A172 (cell line): ENCODE measurements at places on chromosomes 6 and 20. TPM values are rescaled to one million over a fixed set of nuclear protein-coding genes. Genes with fewer than 3 reads are reported as not detected.

DNA sequence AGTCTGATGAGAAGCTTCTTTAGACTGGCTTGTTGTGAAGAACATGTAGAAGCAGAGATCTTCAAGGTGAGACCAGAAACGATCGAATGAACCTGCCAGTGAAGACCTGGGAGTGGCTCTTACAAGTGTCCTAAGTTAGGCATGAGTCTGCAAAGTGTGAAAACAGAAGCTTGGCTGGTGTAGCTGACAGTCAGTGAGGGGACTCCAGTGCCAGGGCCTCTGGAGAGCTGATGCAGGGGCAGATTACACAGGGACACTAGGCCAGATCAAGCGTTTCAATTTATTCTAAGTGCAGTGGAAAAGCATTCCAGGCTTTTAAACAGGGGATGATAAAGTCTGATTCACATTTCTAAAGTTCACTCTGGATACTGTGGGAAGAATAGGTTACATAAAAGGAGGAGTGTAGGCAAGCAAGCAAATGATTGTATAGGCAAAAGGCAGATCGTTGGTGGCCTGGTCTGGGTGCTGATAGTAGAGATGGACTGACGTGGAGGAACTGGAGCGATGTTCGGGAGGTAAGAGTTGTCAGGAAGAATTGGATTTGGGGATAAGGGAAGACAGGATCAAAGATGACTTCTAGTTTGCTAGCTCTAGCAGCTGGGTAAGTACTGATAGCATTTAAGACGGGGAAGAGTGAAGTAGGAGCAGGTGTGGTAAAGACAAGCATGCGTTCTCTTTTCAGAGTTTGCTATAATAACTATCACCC lies 133.5 kb downstream of the MAN1A1 start:
- no peak for DNase-seq

DNA sequence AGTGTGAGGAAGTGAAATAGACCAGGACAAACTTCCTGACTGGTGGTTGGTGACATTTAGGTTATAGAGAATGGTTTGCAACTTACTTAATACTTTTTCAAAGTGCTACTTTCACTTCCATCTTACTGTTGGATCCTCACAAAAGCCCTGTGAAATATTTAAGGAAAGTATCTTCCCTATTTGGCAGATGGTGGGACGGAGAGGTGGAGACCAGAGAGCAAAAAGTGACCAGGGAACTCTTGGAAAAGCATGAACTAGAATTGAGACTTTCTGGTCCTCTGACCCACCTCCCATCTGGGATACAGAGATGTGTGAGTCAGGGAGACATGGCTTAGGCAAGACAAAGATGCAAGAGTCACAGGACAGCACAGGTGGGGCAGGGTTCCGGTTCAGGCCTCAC lies 3.0 kb downstream of the TRIM10 start:
- no peak for DNase-seq

DNA sequence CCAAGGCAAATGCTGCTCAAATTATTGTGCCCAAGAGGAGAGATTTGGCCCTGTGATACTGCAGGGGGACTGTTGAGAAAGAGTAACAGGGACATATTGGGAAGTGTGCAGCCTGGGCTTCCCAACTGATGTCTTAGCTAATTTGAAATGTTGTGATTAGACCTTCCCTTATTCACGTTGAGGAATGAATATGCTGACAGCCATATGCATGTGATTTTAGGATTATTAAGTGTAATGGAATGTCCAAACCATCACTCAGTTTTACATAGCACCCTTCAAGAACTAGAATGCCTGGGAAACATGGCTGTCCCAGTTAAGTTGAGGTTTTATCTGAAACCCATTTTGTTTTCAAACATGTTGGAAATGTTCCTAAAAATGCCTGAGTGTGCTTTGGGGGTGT lies 81.4 kb downstream of the CARMIL1 start:
- peak; percentile 14 for DNase-seq

DNA sequence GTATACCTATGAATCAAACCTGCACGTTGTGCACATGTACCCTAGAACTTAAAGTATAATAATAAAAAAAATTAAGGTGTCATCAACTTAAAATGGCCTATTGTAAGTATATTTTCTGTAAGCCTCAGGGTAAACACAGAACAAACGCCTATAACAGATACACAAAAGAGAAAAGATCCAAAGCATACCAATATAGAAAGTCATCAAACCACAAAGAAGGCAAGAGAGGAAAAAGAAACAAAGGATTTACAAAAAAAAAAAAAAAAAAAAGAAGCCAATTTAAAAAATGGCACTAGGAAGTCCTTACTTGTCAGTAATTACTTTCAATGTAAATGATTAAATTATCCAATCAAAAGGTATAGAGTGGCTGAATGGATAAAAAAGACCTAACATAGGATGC lies 24.6 kb upstream of the ASF1A start:
- peak; percentile 29 for DNase-seq

DNA sequence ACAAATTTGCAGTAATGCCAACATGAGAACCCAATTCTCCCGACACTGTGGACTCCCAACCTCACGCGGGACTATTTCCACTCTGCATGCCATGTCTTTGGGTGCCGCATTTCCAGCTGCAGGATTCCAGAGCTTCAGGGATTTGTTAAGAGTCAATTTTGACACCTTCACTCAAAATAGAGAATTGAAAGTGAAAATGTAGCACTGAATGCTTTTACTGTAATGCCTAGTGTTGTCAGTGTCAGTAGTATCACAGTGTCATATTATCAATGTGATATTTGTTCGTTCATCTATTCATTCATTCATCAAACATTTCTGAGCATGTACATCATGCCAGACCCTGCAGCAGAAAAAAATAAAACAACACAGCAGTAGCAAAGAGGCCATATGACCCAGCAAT lies 13.4 kb upstream of the FAM50B start:
- no peak for DNase-seq

- DNase-seq = no peak
Measured at GRCh38 chr6:91683240-91683639, 1096.4 kb upstream of the MAP3K7 start.

DNA sequence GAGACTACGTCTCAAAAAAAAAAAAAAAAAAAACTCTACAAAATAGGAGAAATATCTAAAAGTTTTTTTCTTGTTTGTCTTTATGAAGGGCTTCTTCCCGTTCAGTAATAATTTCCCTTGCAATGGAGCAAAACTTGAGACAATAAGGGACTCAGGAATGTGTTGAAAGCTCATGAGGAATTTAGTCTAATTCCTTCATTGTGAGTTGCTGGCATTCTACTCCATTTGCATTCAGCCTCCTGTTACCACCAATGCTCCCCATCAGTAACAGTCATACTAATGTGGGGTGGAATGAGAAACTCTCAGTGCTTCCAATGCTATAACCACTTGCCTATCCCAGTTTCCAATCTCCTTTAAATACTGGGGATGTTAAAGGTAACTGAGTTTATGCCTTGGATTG lies 576.7 kb upstream of the AGPAT4 start:
- no peak for DNase-seq

GRCh38 chr6:15048367-15048766 lies 197.5 kb upstream of the JARID2 start:
- no peak for DNase-seq

GRCh38 chr6:168217880-168218537 lies 101.6 kb downstream of the DACT2 start:
- no peak for DNase-seq

- DNase-seq = no peak
Measured at GRCh38 chr6:140540743-140541142, 1166.3 kb upstream of the CITED2 start.

DNA sequence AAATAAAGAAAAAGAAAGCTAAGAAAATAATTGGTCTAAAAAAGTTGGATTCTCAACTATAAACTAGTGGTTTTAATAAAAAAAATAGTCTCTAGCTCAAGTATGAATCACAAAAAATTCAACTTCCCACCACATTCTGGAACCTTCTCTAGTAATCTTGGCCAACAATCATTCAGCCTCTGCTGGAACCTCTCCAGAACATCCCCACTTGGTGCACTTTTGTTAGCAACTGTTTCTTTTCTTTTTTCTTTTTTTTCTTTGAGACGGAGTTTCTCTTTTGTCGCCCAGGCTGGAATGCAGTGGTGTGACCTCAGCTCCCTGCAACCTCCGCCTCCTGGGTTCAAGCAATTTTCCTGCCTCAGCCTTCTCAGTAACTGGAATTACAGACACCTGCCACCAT lies 35.7 kb downstream of the TXLNB start:
- DNase-seq = no peak

DNA sequence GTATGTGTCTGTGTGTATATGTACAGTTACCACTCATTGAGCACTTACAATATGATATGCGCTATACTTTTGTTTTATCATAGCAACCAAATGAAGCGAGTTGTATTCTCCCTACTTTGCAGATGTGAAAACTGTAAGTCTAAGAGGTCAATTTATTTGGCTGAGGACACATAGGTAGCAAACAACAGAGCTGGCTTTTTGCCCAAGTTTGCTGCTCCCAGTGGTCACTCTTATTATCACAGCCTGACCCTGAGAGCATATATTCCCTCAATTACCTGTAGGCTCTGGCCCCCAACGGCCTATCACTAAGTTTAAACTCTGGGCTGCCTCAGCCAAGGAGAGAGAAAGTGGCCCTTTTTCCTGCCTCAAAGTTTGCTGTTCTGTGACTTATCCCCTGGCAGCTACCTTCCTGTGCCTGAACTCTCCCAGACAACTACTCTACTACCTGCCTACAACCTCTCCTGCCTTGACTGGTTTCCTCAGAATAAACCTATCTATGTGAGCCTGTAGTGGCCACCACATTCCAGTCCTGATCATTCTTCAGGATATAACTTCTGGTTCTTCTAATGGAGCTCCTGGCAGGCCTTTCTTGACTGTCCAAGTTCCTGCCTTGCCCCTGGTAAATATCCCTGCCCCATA lies 221.8 kb downstream of the FRK start:
- peak; percentile 56 for DNase-seq

DNA sequence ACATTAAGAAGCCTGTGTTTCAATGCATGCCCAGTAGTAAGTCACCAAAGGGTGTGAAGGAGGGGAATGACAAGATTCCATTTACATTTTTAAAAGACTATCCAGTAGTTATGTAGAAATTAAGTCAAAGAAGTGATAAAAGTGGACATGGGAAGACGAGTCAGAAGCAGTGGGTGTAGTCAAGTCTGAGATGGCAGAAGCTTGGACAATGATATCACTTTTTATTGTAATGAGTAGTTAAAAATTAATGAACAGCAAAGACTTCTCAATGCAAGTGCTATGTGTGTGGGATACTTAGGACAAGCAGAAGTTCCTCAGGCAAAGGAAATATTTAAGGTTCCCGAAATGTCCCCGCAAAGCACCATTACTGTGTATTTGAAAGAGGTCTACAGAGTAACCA lies 156.0 kb downstream of the DST start:
- no peak for DNase-seq

GRCh38 chr6:113318575-113318917 lies 538.6 kb upstream of the MARCKS start:
- DNase-seq = no peak

GRCh38 chr20:5074232-5074674 lies 45.5 kb downstream of the PCNA start:
- DNase-seq = no peak

DNA sequence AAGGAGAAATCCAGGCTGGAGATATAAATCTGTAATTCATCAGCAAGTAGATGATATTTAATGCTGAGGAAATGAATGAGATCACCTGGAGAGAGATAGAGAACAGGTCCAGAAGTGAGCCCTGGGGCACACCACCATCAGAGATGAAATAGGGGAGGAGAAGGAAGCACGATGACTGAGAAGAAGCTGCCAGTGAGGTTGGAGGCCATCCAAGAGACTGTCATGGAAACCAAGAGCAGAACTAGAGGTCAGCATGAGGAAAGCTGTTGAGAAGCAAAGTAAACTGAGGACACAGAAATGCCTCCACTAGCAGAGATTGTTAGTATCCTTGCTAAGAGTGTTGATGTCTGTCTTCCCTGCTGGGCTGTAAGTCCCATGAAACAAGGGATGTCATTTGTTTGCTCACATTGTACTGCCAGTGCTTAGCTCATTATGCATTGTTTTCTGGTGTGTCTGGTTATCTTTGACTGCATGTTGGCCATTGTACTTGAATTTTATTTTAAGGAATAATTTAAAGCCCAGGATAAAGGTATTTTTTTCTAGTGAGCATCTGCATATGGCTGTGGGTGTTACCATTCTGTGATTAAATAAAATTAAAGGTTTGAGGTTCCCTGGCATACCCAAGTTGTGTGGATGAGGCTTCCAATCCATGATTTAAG lies 35.8 kb downstream of the CDH22 start:
- DNase-seq = no peak

- no peak for DNase-seq
Measured at GRCh38 chr6:6890400-6890858, 217.3 kb upstream of the RREB1 start.

DNA sequence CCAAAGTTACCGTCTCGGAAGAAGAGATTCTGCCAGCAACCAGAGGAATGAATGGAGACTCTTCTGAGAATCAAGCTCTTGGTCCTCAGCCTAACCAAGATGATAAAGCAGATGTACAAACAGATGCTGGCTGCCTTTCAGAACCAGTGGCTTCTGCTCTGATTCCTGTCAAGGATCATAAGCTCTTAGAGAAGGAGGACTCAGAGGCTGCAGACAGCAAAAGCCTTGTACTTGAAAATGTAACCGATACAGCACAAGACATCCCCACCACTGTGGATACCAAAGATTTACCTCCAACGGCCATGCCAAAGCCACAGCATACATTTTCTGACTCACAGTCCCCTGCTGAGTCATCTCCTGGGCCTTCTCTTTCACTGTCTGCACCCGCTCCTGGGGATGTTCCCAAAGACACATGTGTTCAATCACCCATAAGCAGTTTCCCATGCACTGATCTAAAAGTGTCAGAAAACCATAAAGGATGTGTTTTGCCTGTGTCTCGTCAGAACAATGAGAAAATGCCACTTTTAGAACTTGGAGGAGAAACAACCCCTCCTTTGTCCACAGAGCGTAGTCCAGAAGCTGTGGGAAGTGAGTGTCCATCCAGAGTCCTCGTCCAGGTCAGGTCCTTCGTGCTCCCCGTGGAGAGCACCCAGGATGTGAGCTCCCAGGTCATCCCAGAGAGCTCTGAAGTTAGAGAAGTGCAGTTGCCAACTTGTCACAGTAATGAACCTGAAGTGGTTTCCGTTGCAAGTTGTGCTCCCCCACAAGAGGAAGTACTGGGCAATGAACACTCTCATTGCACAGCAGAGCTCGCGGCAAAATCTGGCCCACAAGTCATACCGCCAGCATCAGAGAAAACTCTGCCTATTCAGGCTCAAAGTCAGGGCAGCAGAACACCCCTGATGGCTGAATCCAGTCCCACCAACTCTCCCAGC lies 109.6 kb downstream of the RTN4IP1 start:
- peak; percentile 95 for DNase-seq

DNA sequence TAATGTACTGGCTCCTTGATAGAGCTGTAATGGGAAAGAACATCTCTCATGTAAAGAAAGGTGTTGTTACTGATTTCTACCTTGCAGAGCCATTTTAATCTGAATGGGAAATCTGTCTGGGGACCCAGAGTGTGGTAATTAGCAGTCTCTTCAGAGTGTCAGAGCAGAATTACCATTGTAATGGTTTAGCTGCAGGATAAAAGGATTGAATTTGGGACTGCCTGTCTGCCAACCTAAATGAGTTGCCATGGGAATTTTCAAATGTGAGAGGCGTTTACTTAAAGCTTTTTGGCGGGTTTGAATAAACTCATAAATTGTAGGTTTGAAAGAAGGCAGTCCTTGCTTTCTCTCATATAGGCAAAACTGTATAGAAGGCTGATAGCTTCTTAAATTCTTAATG lies 128.8 kb downstream of the QKI start:
- DNase-seq = no peak

GRCh38 chr6:140124498-140124897 lies 750.0 kb upstream of the CITED2 start:
- no peak for DNase-seq

The PDE10A gene
- total RNA-seq = 12.1 and 13.9 TPM in 2 replicates

The WFDC5 gene
- total RNA-seq = not detected in 2 replicates

The ARHGAP40 gene
- not detected in 2 replicates for total RNA-seq

The PI3 gene
- total RNA-seq = not detected in 2 replicates

The SLC22A7 gene
- total RNA-seq = not detected in 2 replicates

The SKIC2 gene
- total RNA-seq = 26.0 and 29.9 TPM in 2 replicates

The RIPK1 gene
- total RNA-seq = 18.3 TPM in 2 replicates
